Effector CD8-positive, alpha-beta T cell (primary cell): ENCODE measurements at places on chromosomes 2 and 18.
A peak's percentile ranks its signal among the peaks of the same experiment; 100 is the strongest.

DNA sequence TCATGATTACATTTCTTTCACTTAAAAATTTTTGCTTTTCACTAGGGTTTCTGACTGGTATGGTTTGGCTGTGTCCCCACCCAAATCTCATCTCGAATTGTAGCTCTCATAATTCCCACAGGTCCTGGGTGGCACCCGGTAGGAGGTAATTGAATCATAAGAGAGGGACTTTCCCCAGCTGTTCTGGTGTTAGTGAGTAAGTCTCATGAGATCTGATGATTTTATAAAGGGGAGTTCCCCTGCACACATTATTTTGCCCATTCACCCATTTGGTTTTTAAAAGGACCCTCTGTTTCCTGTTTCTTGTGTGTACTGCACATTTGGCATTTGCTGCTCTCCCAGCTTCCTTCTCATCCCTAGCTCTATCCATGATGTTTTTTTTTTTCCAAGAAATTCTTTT, 27.8 kb upstream of the NETO1 start:
- DNase-seq = no peak

- no peak for DNase-seq
These were observed 458.0 kb downstream of the PARD3B start for GRCh38 chr2:205003288-205003687.

- DNase-seq = no peak
These were observed 1.6 kb upstream of the GPR45 start for GRCh38 chr2:105239924-105240323.

- DNase-seq = no peak
These were observed 85.5 kb upstream of the PGAP1 start for GRCh38 chr2:197011801-197012641.

- no peak for DNase-seq
These were observed 52.6 kb upstream of the UNC80 start for GRCh38 chr2:209719034-209719433.

GRCh38 chr18:61129001-61129400, 204.2 kb upstream of the CDH20 start:
- DNase-seq = no peak

- no peak for DNase-seq
These were observed 16.8 kb downstream of the VIT start for GRCh38 chr2:36713310-36713709.

DNA sequence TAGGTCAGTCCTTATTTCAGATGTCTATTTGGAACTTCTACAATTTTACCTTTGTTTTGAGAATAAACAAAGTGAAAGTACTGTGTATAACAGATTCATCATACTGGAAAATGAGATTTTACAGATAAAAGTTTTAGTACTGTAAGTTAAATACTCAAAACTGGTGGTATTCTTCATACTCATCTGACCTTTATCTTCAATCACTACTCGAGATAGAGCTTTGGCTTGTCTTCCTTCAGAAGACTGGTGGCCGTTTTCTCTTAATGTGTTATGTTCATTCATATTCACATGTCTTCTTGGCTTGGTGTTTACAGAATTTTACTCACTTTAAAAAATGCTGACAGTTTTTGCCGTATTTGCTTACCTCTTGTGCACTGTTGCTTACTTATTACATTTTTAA, 2.1 kb downstream of the SPOPL start:
- no peak for DNase-seq

DNA sequence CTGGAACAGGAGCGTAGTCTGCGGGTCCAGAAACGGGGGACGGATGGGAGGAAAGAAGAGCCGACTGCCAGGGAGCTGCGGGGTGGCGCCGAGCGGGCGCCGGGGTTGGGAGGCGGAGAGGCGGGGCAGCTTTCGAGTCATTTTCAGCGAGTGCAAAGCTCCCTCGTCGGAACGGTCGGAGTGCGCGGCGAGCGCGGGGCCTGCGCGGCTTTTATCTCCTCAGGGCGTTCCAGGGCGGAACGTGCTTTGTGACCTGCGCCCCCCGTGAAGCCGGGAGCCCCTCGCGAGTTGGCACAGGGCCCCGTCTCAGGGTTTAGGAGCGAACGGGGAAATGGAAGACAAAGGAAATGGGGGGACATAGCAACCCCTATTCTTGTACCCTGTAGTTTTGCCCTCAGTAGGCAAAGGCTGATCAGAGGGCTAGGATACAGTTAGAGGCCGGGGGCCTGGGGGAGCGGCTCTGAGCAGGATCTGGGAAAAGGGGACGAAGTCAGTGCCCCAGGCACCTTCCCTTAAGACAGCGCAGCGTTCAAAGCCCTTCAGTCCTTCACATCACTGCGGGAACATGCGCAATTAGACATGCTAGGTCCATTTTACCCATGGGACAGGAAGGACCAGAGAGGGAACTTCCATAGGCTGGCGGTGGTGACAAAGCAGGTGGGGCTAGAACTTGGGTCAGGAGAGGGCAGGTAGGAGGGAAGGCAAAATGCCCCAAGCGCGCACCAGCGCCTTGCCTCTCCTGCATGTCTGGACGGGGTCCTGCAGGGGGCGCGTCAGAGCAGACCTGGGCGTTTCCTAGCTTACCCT, 60.1 kb upstream of the IL1RL1 start:
- peak; percentile 48 for DNase-seq

DNA sequence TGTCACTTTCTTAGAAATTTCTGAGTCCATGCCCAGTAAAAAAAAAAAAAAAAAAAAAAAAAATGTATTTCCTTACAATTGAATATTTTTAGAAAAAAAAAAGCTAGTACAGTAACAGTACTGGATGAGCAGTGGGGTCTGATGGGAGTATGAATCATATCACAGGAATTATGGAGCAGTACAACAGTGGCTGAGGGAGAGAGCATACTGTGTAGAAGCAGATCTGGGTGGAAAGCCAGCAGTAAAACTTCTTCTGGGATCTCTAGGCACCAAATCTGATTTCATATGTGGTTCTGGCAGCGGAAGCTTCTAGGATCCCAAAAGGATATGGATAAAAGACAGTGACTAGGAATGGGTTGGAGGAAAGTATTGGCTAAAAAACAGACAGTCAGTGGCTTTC, 414.9 kb upstream of the FSHR start:
- no peak for DNase-seq

DNA sequence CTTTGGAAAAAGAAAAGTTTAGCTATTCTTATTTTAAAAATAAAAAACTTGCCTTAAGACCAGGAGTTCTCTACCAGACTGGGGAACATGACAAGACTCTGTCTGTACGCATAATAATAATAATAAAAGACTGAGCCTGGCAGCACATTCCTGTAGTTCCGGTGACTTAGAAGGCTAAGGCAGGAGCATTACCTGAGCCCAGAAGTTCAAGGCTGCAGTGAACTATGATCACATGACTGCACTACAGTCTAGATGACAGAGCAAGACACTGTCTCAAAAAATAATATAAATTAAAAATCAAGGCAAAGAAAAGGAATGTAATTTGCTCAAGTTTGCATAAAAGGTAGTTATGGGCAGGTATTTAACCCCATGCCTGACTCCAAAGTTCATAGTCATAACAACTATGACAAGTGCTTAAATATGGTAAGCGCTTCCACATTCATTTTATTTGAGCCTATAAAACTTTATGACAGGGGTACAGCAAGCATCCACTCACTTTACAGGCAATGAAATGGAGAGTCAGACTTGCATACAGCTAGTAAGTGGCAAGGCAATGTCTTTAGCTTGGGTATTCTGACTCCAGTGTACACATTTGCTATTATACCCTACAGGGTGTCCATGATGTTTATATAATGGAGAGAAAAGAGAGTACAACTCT, 1567.8 kb upstream of the PIK3C3 start:
- no peak for DNase-seq

DNA sequence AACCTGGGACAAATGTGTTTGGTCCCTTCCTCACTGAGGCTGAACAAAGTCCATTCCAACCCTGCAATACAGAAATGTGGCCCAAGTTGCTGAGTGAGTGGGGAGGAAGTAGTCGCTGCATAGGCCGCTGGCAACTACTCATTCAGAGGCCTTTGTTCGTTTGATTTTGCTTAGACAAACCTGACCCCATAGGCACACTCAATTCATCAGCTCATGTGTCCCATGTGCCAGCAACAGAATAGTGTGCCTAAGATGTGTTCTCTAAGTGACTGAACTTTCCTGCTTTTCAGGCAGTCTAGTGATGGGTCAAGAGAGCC, 23.0 kb downstream of the PTPN18 start:
- DNase-seq = no peak

- no peak for DNase-seq
These were observed 894 bp downstream of the SMAD7 start for GRCh38 chr18:48949606-48950535.

DNA sequence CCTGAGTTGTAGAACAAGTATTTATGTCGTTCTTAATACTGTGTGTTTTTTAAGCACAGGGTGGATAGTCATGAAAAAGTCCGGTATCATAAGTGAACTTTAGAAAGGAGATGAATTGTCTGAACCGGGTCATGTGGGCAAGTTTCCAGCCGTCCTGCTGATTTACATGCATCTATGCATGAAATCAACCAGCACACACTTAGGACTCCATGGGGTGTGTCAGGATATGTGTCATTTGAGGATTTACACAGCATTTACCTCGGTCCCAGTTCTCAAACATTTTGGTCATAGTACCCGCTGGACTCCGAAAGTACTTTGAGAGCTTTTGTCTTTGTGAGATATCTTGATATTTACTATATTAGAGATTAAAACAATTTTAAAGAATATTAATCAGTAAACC, 47.5 kb upstream of the TWSG1 start:
- no peak for DNase-seq

GRCh38 chr2:238912228-238912915, 64.5 kb downstream of the TWIST2 start:
- DNase-seq = no peak

DNA sequence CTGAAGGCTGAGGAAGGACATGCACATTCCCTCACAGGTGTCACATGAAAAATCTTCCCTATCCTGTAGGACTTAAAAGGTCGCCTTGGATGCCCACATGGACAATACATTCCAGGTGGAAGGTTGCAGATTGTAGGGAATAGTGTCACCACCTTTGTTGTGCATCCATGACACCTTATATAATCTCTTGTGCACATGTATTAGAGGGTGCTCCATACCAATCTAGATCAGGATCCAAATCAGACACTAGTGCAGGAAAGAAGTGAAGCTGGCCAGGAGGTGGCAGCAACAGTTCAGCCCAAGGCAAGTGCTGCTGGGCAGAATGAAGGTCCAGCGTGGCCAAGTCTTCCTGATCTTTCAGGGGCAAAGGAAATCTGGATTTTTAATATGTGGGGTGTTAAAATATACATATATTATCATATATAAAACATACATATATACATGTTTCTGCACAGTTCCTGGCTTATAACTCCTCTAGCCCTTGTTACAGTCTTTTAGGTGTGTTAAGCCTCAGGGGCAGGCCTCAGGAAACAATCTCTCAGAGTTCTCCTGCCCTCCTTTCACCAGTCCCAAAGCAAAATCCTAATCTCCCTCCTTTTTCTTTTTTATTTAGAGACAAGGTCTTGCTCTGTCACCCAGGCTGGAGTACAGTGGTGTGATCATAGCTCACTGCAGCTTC, 16.6 kb downstream of the NIF3L1 start:
- DNase-seq = no peak

- no peak for DNase-seq
These were observed 109.3 kb upstream of the LINC00305 start for GRCh38 chr18:64258111-64258650.

- DNase-seq = no peak
These were observed 33.6 kb downstream of the MAL start for GRCh38 chr2:95058989-95059641.

- DNase-seq = no peak
These were observed 144.5 kb downstream of the CYP26B1 start for GRCh38 chr2:72003124-72003523.

- no peak for DNase-seq
These were observed 9.6 kb downstream of the TRPM8 start for GRCh38 chr2:233926806-233927205.

DNA sequence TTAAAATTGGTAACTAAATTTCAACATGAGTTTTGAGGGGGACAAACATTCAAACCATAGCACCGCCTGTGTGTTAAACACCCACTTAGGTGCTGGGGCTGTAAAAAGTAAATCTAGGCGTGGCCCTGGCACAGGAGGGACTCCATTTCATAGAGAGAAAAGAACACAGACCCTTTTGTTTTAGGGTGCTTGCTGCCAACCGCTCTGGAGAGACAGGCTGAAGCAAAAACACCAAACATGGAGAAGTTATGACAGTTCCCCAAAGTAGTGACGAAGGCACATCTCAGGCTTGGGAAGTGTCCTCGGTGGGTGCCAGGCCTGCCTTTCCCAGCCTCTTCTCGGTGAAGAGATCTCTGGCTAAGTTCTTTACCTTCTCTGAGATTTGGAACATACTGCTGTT, 5.1 kb downstream of the ACTG2 start:
- DNase-seq = no peak

DNA sequence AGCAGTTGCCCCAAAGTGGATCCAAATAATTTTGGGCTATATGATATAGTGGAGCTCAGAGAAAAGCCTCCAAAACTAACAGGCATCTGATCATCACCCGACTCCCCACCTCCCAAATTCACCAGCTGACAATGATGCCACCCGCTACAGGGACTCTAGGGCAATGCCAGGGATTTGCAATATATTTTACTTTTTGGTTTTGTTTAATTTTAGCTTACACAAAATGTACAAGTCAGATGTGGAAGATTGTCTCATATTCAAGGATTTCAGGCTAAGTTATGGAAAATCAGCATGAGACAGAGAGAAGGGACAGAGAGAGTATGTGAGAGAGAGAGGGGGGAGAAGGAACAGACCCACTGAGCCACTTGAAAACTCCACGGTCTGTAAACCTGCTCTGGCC, 187.4 kb downstream of the TMEM247 start:
- DNase-seq = no peak

GRCh38 chr18:3671176-3671575, 221.2 kb downstream of the TGIF1 start:
- no peak for DNase-seq

DNA sequence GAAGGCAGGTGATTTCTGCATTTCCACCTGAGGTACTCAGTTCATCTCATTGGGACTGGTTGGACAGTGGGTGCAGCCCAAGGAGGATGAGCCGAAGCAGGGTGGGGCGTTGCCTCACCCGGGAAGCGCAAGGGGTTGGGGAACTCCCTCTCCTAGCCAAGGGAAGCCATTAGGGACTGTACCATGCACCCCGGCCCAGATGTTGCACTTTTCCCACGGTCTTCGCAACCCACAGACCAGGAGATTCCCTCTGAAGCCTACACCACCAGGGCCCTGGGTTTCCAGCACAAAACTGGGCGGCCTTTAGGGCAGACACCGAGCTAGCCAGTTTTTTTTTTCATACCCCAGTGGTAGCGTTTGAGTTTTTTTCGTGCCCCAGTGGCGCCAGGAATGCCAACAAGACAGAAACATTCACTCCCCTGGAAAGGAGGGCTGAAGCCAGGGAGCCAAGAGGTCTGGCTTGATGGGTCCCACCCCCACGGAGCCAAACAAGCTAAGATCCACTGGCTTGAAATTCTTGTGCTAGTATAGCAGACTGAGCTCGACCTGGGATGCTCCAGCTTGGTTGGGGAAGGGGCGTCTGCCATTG, 75.9 kb upstream of the RANBP2 start:
- DNase-seq = no peak

- DNase-seq = no peak
These were observed 12.2 kb downstream of the DNAJB2 start for GRCh38 chr2:219291394-219291793.

DNA sequence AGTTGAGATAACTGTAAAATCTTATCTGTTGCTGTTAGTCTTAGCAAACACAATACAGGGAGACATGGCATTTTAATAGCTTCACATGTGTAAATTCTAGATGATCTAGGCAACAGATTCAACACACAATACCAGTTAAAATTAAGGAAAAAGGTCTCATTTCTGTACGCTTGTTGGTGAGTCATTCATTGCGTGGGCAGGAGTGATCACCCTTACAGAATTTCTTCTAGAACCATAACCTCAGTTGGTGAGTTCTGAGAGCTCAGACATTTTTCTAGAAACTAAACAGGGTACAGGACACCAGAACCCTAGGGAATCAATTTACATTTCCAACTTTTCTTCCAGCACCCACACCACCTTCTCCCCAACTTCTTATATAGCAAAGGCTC, 81.9 kb downstream of the SLC8A1 start:
- DNase-seq = no peak
